ENCODE measurements at places on chromosomes 5 and 9.
A peak's percentile ranks its signal among the peaks of the same experiment; 100 is the strongest.

GRCh38 chr9:129834489-129835127 is 467 bp downstream of the C9orf78 start:
- peak; percentile 69 for DNase-seq

- no peak for DNase-seq
These were observed 108.9 kb downstream of the F2RL2 start for GRCh38 chr5:76514292-76514691.

- no peak for DNase-seq
These were observed 147.4 kb upstream of the NFIL3 start for GRCh38 chr9:91571036-91571435.

DNA sequence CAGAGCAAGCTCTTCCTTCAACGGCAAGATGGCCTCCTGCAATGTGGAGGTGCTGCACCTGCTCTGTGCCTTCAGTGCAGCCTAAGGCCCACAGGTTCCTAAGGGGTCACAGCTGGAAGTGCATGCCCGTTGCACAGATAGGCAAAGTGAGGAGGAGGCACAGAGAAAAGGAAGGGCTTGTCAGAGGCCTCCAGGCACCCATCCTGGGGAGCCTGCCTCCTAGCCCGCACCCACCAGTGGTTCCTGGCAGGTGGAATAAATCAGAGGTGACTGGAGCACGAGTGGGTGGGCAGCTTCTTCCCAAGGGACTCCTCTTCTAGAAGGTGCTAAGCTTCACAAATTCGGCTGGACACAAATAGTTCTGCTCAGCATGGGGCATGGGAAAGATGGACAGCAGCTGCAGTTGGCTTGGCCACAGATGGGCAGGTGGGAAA is 52.8 kb upstream of the STXBP1 start:
- no peak for DNase-seq

DNA sequence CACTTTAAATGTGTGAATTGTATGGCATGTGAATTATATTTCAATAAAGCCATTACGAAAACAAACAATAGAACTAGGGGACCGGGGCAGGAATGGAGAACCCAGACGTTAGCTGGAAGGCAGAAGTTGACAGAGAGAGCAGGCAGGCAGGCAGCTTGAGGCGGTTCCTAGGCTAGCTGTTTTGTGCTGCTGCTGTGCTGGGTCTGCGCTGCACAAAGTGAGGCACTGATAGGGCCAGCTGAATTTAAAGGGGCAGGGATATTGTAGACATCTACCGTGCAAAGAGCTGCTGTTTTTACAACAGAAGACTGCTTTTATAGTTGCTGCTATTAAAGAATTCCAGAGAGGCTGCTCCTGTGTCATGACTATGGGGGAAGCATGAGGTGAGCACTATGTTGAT is 21.6 kb upstream of the MIER3 start:
- DNase-seq, result no peak

DNA sequence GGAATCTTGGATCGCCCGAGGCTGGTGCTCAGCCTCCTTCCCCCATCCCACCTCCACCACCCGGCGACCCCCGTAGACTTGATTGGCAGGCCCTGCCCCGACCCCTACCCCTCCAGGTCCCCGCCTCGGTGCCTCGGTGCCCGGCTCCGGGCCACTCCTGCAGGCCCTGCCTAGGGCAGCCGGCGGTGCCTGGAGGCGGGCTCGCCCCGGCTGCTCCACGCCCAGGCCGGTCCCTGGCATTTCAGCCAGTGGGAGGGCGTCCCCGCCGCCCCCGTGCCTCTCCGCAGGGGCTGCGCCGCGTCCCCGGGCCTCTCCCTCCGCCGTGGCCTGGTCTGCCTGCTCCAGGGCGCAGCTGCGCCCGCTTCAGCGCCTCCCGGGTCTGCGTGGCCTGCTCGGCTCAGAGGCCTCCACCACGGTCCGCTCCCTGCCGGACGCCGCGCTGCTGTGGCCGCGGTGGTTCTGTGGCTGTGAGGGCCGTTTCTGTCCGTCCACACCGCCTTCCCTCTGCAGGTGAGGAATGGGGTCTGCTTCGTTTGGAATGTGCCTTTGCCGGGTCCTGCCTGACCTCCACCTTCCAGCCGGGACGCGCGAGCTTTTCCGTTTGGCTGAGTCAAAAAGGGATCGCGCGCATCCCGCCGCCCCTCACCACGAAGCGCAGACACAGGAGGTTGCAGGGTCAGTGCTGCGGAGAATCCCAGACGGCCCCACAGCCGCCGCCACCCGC is 48.3 kb upstream of the IRX4 start:
- DNase-seq, result no peak

DNA sequence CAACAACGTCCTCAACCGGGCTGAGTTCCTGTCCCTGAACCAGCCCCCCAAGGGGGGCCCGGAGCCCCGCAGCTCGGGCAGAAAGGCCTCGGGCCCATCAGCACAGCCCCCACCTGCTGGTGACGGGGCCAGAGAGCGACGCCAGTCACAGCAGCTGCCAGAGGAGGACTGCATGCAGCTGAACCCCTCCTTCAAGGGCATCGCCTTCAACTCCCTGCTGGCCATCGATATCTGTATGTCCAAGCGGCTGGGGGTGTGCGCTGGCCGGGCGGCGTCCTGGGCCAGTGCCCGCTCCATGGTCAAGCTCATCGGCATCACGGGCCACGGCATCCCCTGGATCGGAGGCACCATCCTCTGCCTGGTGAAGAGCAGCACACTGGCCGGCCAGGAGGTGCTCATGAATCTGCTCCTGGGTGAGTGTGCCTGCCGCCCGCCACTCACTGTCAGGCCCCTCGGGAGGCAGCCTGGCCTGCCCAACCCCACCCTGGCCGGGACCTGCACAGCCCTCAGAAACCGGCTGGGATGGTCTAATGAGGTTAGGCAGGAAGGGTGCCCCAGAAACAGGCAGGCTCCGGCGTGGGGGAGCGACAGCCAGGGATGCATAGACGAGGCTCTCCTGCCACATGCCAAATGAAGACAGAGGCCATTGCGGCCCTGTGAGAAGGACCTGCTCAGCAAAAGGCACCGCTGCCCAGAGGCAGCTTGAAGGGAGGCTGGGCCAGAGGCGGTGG is 678 bp downstream of the PLPP7 start:
- no peak for DNase-seq

GRCh38 chr9:6414247-6414641 is 1.2 kb downstream of the UHRF2 start:
- no peak for DNase-seq

DNA sequence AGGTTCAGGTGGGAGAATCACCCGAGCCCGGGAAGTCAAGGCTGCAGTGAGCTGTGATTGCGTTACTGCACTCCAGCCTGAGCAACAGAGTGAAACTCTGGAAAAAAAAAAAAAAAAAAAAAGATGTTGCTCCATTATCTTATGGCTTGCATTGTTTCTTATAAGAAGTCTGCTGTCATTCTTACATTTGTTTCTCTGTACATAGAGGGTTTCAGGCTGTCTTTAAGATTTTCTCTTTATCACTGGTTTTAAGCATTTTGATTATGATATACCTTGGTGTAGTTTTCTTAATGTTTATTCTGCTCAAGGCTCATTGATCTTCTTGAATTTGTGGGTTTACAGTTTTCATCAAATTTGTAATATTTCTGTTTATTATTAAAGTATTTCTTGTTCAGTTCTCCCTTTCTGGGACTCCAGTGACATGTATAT is 35.2 kb downstream of the MVB12B start:
- no peak for DNase-seq

- no peak for DNase-seq
These were observed 41.0 kb downstream of the CLINT1 start for GRCh38 chr5:157817928-157818327.

DNA sequence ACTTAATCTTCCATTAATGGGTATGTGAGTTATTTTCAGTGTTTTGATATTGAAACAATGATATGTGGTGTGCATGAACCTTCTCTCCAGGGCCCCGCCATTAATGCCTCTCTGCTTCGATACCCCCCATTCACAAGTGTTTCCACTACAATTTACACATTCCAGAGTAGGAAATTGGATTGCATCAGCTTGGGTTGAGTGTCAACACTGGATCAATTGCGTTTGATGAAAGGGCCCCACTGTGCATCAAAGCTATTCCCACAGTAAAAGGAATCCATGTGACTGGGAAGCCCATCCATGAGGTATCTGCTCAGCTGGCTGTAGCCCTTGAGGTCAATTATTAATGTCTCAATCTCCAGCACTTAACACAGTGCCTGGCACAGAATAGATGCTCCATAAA is 17.8 kb upstream of the LVRN start:
- DNase-seq, result no peak

GRCh38 chr9:21968331-21969010 is 25.7 kb downstream of the CDKN2A start:
- no peak for DNase-seq

DNA sequence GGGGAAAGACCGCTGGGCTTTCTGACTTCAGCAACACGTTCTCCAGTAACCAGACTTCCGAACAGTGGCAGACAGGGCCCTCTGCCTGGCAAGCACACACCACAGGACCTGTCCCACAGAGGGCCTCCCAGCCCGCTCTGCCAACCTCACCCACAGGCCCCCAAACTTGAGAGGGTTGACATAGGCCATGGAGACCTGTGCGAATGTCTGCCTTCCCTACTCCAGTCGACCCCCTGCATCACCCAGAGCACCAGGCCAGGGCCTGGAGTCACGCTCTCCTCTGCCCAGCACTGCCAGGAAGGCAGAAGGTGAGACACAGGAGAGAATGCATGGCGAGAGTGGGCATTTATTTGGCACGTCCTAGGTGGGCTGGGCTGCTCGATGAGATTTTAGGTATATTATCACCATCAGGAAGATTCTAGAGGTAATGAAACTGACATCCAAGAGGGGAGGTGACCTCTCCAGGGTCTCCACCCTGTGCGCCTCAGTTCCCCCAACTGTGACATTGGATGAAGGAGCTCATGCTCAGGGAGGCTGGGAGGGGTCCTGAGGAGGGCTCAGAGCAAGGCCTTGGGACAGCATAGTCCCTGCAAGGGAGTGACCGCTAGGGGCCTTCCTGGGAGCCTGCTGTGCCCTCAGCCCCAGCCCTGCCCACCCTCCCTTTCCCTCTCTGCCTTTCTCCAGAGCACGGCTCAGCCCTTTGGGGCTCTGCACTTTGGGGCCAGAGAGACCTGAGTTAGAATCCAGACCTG is 54.9 kb downstream of the DUSP1 start:
- DNase-seq, result no peak

DNA sequence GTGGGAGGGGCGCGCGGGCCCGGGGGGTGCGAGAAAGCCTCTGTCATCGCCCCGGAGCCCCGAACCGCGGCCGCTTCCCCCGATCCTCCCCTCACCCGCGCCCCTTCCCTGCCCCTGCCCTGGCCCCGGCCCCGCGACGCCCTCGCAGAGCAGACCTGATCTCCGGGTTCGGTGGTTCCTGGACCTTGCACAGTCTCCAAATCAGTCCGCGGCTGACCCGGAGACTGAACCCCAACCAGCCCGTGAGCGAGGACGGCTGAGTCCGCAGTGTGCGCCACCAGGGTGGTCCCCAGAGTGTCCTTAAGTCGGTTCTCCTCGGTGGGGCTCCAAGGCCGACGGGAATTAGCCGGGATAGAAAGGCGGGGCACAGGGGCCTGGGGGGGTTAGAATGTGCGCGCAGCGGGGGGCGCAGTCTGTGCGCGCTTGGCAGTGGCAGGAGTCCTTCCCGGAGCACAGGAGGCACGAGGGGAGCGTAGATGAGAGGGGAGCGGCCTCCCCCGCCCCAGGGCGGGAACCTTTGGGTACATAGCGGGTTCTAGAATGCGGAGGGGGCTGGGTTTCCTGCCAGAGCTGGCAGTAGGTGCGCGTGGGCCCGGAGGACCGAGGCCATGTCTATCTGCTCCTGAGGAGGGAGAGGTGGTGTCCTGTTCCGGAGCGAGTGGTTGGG is 779 bp downstream of the PKN3 start:
- peak; percentile 56 for DNase-seq

GRCh38 chr5:169095410-169095960 is 205.5 kb downstream of the SLIT3 start:
- no peak for DNase-seq

- no peak for DNase-seq
These were observed 9.7 kb upstream of the SLC36A2 start for GRCh38 chr5:151357097-151357496.

GRCh38 chr9:16058131-16058549 is 505.3 kb downstream of the CCDC171 start:
- DNase-seq, result no peak

GRCh38 chr5:169548315-169548714 is 35.3 kb upstream of the SPDL1 start:
- DNase-seq, result no peak

GRCh38 chr5:129460936-129461710 is 1.0 kb downstream of the ADAMTS19 start:
- peak; percentile 31 for DNase-seq

- no peak for DNase-seq
These were observed 2.8 kb upstream of the PTPDC1 start for GRCh38 chr9:94081435-94081834.

- peak; percentile 44 for DNase-seq
These were observed 12.1 kb upstream of the IQGAP2 start for GRCh38 chr5:76391014-76391413.

DNA sequence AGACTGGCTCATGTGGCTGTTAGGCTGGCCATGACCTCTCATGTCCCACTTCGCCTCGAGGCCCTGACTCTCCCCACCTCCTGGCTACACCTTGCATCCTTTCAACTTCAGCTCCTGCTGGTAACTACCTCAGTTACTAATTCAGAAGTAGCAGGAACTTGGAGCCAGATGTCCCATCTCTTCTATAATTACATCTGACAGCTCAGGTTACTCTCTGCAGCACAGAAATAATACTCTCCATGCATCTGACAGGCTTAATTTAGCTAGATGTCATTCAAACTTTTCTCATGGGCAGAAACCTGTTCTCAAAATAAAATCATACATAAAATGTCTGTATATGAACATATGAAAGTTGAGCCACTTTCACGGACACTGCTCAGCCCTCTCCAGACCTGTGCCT is 92.2 kb upstream of the IL33 start:
- no peak for DNase-seq

- no peak for DNase-seq
These were observed 462.6 kb downstream of the ENC1 start for GRCh38 chr5:74177961-74178360.

GRCh38 chr5:126195410-126196100 is 227.7 kb upstream of the GRAMD2B start:
- no peak for DNase-seq

GRCh38 chr5:148543727-148544126 is 110.6 kb downstream of the HTR4 start:
- DNase-seq, result no peak

DNA sequence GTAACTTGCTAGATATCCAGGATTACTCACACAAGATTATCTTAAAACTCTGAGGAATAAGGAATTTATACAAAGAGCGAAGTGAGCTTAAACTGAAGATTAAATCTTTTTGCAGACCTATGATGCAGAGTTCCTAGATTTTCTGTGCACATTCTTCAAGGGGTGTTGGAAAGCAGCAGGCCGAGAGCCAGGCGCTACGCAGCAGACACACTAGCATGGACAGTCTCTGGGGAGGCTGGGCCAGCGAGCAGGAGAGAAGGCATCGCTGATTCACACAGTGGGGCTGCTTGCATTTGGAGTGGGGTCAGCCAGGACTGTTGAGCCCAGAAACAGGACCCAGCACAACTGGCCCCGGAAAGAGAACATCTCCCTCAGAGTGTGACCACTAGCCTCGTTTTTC is 136.3 kb downstream of the ADAMTS16 start:
- no peak for DNase-seq

GRCh38 chr5:85337435-85337834 is 952.8 kb upstream of the EDIL3 start:
- no peak for DNase-seq

Measured in activated naive CD4-positive, alpha-beta T cell treated with anti-CD3 and anti-CD28 coated beads, Interleukin-2, amount 10 ng/mL, durations not matched to agents 7 days and 5 days (primary cell).